ENCODE measurements at places on chromosomes 3 and 15.

DNA sequence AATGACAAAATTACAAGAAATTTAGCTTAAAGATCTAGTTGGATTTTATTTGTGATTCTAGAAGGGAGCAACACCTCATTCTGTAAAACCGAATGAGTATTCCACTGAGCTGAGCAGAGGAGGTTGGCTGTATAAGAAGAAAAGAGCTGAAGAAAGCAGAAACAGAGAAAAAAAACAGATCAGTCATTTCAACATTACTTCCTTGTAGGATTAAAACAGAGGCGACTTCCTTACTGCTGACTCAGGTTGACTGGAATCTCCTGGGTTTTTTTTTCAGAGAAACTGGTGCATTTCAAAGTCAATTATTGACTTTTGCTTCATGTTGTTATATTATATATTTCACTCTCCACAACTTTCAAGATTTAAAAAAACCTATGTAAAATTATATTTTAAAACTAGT, 368.1 kb upstream of the UBE2E2 start:
- DNase-seq = no peak

DNA sequence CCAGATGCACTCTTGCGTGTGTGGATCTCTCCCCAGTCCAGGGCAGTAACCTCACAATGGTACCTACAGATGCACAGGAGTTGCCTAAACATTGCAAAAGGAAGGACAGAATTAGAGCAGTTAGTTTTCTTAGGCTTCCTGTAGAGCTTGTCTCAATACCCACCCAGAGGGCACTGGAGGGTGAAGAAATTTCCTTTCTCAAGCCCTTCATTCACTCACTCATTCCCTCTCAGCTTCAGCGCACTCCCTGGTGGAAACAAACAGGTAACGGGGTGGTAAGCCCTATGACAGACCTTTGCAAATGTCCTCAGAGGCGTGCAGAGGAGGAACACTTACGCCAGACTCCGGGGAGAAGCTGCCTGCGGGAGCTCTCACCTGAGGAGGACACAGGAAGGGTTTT, 267.4 kb upstream of the HES1 start:
- DNase-seq = no peak

GRCh38 chr15:82643992-82644391, 3.2 kb downstream of the CPEB1 start:
- DNase-seq = no peak

GRCh38 chr3:43951813-43952212, 261.1 kb downstream of the ABHD5 start:
- DNase-seq = no peak

- DNase-seq = no peak
Observed at GRCh38 chr3:146156095-146156494, 4.9 kb downstream of the PLOD2 start.

DNA sequence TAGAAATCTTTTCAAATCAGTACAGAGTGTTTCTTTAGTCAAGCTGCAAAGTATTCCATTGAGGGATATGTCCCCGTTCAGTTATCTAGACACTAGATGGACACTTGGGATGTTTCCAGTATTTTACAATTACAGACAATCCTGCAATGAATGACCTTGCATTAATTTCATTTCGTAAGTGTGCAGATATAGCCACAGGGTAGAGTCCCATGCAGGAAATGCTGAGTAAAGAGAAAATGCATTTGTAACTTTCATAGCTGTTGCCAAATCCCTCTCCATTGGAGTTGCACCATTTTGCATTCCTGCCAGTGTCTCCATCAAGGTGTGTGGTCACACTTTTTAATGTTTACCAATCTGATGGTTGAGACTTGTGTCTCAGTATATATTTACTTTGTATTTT, 92.5 kb downstream of the LIPC start:
- DNase-seq = no peak

DNA sequence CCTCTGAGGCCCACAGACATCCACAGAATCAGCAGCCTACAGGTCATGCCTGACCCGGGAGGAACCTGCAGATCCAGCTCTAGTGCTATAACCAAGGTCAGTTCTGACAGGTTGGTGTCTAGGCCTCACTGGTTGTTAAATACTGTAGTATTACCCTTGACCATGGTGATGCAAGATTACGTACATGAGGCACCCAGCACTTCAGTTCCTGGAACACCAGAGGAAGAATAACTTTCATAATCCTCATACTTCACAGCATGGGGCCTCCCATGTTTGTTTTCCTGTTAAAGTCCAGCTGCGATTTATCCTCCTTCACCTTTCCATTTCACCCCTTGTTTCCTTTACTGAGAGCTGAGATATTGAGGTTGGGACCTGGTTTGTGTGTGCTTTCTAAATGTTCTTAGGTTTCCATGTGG, 34.4 kb upstream of the GLCE start:
- no peak for DNase-seq

- DNase-seq = no peak
Observed at GRCh38 chr3:46844881-46845312, 18.3 kb downstream of the MYL3 start.

GRCh38 chr15:69782139-69782658, 315.5 kb downstream of the TLE3 start:
- DNase-seq = no peak

- DNase-seq = peak; percentile 63
Observed at GRCh38 chr3:52052831-52053306, 3.5 kb downstream of the DUSP7 start.

- DNase-seq = no peak
Observed at GRCh38 chr15:91268510-91268909, 168.5 kb downstream of the SV2B start.

DNA sequence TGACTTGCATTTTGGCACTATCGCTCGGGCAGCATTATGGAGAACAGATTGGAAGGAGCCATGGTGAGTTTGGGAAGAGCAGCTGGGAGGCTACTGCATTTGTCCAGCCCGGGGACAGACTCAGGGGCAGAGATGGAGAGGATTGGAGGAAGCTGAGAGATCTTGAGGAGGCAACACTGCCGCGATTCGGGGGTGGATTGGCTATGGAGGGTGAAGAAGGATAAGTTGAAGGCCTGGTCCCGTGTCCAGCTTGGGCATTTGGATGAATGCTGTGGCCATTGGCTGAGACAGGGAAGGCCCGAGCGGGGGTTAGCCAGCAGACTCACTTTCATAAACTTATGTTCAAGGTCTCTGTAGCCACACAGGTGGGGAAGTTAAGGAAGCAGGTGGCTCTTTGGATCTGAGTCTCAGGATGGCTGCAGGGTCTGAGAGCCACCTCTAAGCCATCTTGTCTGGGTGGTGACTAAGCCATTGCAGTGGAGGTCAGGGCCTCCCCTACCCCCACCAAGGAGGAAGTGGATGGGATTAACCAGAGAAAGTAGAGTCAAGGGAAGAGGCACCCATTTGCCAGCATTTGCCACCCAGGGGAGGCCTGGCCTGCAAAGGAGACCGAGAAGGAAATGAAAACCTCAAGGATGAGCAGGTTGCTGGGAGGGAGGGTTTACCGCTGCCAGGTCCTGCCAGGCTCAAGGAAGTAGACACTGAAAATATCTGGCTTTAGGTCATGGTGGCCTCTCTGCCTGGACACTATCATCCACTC, 144.0 kb upstream of the TLE3 start:
- DNase-seq = no peak

GRCh38 chr3:177831361-177831760, 634.1 kb upstream of the TBL1XR1 start:
- DNase-seq = no peak

GRCh38 chr15:42819786-42820185, 82.9 kb upstream of the CDAN1 start:
- no peak for DNase-seq

- DNase-seq = peak; percentile 86
Observed at GRCh38 chr15:90934256-90934948, 683 bp upstream of the UNC45A start.

DNA sequence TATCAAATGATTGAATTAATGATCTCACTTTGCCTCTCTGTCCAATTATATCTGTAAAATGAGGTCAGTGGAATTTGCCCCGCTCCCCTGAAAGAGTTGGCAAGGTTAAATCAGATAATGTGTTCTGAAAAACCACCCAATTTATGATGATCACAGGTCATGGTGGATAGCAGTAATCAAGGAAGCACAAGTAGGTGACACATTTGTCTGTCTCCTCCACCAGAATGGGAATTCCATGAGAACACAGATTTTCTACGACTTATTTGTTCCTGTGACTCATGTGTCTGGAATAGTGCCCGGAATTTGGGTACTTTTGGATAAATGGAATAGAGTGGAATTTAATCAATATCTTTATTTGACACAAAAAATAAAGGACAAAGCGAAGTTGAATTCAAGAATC, 220.9 kb upstream of the SUCLG2 start:
- no peak for DNase-seq

- no peak for DNase-seq
Observed at GRCh38 chr15:39869254-39869653, 50.8 kb downstream of the GPR176 start.

- DNase-seq = no peak
Observed at GRCh38 chr15:85414037-85414436, 33.6 kb downstream of the AKAP13 start.

DNA sequence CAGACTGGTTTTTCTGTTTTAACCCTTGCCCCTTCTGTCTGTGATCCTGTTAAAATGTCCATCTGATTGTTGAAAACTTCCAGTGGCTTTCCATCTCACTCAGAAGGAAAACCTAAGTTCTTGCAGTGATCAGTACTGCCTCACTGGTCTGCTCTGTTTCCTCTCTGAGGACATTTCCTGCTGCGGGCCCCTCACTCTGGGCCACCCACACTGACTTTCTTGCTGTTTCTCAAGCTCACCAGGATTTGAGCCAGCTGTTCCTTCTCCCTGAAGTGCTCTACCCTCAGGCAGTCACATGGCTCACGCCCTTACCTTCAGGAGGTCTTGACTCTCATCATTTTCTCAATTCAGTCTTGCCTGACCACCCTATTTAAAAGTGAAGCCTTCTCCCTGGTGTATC, 1.8 kb downstream of the GRK7 start:
- DNase-seq = no peak

GRCh38 chr3:104102386-104102785, 1264.3 kb upstream of the ALCAM start:
- peak; percentile 46 for DNase-seq

DNA sequence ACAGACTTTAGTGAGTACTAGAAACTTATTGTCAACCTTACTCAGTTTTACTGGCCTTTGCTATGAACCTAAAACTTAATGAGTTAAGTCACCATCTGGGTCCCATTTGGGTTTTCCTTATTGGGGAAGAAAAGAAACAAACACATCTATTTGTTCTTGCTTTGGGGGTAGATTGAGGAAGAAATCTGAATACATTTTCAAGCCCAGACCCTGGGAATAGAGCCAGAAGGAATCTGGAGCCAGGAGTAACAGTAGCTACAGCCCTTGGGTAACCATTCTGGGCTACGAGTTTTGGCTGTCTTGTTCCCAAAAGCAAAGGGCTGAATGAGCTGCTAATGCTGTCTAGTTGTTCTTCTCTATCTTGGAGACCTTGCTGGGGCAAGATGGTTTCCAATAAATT, 16.5 kb downstream of the SLC12A1 start:
- DNase-seq = no peak

DNA sequence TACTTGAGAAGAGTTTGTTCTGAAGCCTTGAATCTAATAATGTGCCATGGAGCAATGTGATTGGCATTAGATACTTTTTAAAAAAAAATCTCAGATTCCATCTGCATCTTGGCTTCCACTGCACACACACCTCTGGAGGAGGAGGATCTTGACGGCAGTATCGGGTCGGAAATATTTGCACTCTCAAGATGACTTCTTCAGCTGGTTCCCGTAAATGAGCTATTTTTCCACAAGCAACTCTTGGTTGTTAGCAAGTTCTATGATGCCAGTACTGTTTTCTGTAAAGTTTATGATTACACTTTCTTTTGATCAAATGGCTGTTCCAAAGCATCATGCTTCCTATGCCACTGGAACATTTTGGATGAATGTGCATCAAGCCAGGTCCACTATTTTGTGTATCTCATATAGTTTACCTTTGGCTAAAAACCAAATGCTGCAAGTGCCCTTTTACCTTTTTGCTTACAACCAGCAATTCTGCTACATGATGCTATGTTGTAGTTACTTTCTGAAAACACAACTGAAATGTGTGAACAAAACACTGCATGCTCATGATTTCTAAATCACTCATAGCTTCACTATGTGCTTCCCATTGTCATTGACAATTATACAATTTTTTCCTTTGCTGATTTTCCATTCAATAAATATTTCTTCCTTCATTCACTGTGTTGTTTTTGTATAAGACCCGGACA, 43.8 kb downstream of the CCR3 start:
- DNase-seq = no peak

- no peak for DNase-seq
Observed at GRCh38 chr3:130465521-130465920, 51.5 kb upstream of the COL6A6 start.

- no peak for DNase-seq
Observed at GRCh38 chr15:72585476-72586058, 68.9 kb upstream of the GOLGA6B start.

GRCh38 chr15:69161878-69162213, 1.4 kb downstream of the GLCE start:
- DNase-seq = no peak

DNA sequence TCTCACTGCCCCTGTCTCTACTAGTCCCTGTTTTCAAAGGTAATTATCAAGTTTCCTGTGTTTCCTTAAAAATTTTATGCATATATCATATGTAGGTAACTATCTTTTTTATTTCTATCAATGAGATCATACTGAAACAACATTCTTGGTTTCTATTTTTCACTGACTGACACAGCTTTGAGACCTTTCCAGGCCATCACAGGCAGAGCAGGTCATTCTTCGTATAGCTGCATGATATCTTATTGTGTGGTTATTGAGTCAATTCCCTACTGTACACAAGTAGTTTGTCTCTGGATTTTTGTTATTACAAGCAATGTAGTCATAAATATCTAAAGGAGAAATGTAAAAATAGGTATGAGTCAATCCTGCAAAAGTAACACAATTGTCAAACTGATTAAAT, 169.6 kb downstream of the CFAP20DC start:
- DNase-seq = peak; percentile 33

DNA sequence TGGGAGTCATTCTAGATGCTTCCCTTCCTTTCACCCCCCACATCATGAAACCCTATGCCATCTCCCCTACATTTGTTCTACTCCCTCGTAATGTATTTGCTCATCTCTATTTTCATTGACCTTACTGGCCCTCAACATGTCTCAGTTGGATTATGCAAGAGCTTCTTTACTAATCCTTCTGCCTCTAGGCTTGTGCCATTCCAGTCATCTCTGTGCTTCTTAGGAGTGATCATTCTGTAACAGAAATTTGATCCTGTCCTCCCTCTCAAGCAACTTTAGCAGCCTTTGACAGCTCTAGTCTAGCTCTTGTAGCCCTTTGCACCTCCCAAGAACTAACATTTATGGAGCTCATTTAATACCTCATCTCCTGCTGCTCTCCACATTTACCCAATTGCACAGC, 64.7 kb downstream of the ISL2 start:
- DNase-seq = no peak

DNA sequence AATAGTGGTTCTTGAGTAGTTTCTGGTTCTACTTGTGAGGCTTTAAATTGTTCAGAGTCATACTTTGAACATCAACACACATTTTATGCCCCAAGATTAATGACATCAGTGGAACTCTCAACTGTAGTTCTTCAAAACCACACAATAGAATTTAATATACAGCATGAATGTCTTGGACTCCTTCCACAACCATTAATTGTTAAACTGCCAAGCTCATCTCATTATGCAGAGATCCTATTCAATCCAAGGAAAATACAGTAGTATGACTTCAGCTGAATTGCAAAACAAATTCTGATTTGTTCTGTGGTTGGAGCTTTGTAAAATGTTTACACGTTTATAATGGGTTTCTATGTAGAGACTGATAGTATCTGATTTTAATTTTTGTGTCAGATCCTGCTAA, 199.2 kb upstream of the SLC2A2 start:
- no peak for DNase-seq

- no peak for DNase-seq
Observed at GRCh38 chr3:33860373-33861050, 62.1 kb downstream of the PDCD6IP start.

All from GM13976 (cell line).